ENCODE measurements at places on chromosomes 2 and 18.

DNA sequence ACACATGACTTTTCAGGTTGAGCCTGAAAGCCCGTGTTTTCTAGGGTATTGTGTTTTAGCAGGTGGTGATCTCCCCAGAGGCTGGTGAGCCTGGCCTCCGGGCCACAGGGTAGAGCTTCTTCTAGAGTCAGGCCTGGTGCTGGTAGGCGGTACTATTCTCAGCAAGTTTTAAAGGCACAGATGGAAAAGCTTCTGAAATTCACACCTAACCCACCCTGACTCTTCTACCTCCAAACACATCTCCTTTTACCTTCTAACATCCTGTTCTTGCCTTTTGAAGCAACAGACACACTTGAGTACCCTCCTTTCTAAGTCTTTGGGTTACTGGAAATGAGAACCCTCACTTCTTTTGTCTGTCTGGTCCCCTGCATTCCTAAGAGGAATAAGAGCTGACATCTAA lies 191.1 kb downstream of the SETBP1 start:
- DNase-seq: no peak
- no peak overlapping the region for H3K4me3 ChIP-seq
- H3K4me1 ChIP-seq: peaks cover 9% of the 10 kb centered on the region
- H3K27me3 ChIP-seq: peaks cover 21% of the 10 kb centered on the region

DNA sequence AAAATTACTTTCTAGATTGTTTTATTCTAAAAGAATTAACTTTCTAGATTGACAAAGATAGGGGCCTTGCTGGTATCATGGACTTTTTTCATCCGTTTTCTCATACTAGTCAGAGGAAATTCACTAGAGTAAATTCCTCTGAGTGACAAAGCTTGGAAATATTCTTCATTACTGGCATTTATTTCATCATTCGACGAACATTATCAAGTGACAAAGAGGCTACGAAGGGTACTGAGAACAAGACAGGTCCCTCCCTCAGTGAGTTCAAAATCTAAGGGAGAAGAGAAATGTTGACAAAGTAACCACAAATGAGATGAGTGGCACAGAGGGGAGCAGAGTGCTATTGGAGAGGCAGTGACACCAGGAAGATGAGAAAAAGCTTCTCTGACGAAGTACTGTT lies 4.3 kb downstream of the EPG5 start:
- no peak for DNase-seq
- peaks cover 61% of the 10 kb centered on the region for H3K4me1 ChIP-seq
- H3K36me3 ChIP-seq: peaks cover 47% of the 10 kb centered on the region
- no peaks in the 10 kb centered on the region for H3K27me3 ChIP-seq
- peak overlapping the region; percentile 87 for H3K27ac ChIP-seq

GRCh38 chr2:232908695-232909094 lies 38.6 kb downstream of the SNORC start:
- H3K27me3 ChIP-seq: peaks cover 25% of the 10 kb centered on the region
- H3K27ac ChIP-seq: no peak overlapping the region
- no peaks in the 10 kb centered on the region for H3K4me1 ChIP-seq

DNA sequence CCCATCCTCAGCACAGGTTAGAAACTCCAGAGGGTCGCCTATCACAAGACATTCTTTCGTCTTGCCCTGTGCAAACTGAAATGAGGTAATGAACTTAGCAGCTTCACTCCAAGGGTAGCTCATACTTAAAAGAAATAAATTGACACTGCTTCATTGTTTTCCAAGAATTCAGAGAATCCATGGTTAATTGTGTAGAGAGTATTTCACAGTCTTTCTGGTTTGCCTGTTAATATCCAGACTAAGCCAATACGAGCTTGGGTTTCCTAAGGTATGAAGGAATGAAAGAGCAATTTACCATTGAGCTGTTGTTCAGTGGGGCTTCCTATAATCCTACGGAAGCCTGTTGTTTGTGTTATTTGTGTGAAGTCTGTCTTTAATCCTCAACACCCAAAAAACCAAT lies 58.7 kb downstream of the FAM124B start:
- no peak overlapping the region for H3K27ac ChIP-seq
- no peaks in the 10 kb centered on the region for H3K36me3 ChIP-seq
- H3K4me1 ChIP-seq: no peaks in the 10 kb centered on the region
- no peak for DNase-seq
- H3K4me3 ChIP-seq: no peak overlapping the region

DNA sequence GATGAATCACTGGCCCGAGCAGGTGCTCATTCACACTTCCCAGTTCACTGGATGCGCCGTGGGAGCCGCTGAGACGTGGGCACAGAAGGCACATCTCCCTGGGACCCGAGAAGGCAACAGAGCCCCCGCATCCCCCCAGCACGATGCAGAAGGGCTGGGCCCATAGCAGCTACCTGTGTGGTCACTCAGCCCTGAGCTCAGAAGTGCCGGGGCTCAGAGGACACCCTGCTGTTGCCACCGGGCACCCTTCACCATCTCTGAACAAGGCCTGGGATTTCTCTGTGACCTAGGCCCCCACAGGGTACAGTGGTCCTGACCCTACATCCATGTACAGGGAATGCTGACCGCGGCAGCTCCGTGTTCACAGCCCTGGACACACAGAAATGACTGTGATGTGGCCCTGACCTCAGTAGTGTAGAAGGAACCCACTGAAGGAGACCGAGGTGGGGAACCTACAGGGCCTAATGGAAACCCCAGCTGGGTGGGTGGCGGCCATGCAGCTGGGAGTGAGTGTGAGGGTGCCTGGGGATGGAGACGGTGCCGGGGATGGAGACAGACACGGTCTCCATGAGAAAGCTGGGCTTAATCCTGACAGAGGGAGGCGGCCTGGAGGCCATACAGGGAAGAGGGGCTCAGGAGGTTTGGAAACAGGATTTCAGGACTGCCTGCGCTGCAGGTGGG lies 111.9 kb upstream of the OTOS start:
- H3K4me1 ChIP-seq: no peaks in the 10 kb centered on the region
- DNase-seq: no peak
- no peaks in the 10 kb centered on the region for H3K36me3 ChIP-seq
- no peak overlapping the region for H3K4me3 ChIP-seq
- no peak overlapping the region for H3K27ac ChIP-seq

GRCh38 chr2:144325086-144325485 lies 194.8 kb downstream of the ZEB2 start:
- H3K4me3 ChIP-seq: peak overlapping the region; percentile 68
- peaks cover 86% of the 10 kb centered on the region for H3K4me1 ChIP-seq
- H3K36me3 ChIP-seq: peaks cover 47% of the 10 kb centered on the region
- H3K27ac ChIP-seq: peak overlapping the region; percentile 98
- H3K27me3 ChIP-seq: no peaks in the 10 kb centered on the region

DNA sequence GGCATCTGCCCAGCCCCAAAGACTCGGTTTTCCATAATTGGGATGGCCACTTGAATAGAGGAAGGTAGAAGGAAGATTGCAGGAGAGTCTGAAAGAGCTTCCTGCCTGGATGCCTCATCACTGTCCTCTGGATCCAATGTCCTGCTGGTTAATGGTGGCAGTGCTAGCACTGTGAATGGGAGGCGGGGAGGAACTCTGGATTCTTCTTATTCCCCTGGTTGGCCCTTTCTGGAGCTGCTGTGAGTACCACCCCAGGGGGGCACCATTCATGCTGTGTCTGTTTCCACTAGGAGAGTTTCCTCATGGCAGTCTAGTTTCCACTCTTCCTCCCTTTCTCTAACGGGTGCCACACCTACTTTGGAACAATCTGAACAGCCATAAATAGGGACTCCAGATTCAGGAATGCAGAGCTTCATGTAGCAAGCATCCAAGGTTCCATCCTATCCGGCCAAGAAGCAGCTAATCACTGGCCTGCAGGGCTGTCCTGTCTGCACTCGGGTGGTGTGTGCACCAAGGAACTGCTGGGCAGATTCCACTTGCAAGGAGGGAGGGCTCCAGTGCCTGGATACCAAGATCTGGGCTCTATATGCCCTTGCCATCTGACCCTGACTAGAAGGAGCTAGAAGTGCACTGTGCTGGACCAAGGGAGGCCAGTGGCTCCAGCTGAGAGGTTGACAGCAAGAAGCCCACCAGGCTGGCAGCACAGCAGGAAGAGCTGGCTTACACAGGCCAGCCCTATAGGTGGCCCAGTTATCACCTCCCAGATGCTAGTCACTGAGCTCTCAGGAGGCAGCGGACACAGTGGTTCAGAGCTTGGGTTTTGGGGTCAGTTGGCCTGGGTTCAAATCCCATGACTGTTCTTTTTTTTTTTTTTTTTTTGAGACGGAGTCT lies 4.6 kb upstream of the ATOH8 start:
- H3K27ac ChIP-seq: no peak overlapping the region
- H3K4me3 ChIP-seq: no peak overlapping the region
- no peaks in the 10 kb centered on the region for H3K36me3 ChIP-seq
- H3K4me1 ChIP-seq: peaks cover 2% of the 10 kb centered on the region
- no peak for DNase-seq

DNA sequence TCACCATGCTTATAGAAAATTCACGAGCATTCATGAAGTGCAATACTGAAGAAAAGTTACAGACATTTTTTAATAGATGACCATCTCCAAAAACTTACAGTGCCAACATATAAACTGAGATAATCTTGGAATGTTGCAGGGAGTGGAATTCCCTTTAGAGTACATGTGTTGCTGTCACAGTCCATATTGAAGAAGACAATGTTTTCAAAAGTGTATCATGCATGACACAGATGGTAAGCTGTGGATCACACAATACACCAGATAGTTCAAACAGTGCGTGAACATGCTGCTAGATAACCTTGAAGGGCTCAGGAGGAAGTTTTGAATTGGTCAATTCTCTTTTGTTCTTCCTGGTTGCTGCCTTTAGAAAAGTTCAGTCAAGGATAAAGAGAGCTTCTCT lies 1644.3 kb upstream of the NXPH2 start:
- no peaks in the 10 kb centered on the region for H3K36me3 ChIP-seq
- H3K4me1 ChIP-seq: no peaks in the 10 kb centered on the region
- H3K4me3 ChIP-seq: no peak overlapping the region
- DNase-seq: no peak
- no peaks in the 10 kb centered on the region for H3K27me3 ChIP-seq

DNA sequence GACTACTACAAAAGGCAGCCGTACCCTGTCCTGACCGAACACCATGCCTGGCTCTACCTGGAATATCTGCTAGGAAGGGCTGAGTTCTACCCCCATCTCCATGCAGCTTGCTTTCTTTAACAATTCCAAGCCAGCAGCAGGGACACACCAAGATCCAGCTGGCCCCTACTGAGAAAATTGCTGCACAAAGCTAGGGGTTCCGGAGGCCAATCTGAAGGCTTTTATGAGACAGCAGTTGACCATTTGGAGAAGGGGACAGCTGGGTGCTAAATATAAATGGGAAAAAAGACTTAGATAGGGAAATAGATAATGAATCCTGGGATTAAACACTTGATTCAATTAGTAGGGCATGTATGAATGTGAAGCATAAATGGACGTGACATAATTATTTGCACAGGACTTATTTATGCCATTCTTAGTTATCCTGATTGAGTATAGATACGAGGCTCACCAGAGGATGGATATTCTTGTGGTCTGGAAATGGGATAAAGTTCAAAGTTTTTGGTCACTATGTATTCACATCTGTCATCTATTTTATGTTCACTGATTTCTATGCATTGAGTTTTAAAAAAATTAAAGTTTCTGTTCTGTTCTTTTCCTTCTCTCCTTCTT lies 204.0 kb downstream of the ZNF521 start:
- H3K4me1 ChIP-seq: no peaks in the 10 kb centered on the region
- no peaks in the 10 kb centered on the region for H3K27me3 ChIP-seq
- H3K36me3 ChIP-seq: no peaks in the 10 kb centered on the region
- H3K27ac ChIP-seq: no peak overlapping the region
- DNase-seq: no peak

DNA sequence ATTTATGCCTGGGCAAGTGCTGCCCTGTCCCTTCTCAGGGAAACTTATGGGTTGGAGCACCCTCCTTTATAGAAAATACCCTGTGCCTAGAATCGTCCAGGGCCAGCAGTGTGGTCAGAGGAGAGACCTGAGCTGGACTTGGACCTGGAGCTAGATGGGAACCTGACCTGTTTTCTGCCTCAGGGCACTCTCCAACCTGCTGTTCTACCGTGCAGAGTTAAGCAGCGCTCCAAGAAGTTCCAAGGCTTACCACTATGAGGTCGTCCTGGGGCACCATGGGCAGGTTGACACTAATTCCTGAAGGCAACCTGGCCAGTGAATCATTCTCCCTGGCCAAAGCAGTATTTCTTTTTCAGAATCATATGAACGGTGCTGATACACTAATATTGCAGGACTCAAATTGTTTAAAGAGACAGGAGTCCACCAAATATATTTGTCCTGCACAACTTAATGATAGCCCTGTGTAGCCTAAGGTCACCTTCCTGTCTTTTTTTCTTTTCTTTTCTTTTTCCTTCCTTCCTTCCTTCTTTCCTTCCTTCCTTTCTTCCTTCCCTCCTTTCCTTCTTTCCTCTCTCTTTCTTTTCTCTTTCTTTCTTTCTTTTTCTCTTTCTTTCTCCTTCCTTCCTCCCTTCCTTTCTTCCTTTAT lies 455.4 kb upstream of the HNMT start:
- H3K27ac ChIP-seq: no peak overlapping the region
- no peaks in the 10 kb centered on the region for H3K27me3 ChIP-seq
- no peak for DNase-seq
- no peak overlapping the region for H3K4me3 ChIP-seq

DNA sequence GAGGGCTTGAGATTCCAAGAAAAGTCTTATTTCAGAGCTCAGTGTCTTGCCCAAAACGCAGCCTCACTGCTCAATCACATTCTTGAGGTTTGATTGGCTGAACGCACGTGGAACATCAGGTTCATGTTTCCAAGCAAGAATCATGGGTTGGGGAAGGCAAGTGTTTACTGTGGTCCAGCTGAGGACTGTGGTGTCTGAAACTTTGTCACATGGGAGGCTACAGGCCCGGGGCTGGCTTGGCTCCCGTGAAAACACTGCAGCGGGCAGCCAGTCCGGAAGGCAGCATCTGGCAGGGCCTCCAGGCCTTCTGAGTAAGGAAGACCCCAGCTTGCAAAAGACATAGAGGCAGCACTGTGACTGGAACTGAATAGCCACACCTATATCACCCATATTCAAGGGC lies 84.7 kb downstream of the POLR1A start:
- no peak overlapping the region for H3K27ac ChIP-seq
- no peak overlapping the region for H3K4me3 ChIP-seq
- H3K4me1 ChIP-seq: peaks cover 15% of the 10 kb centered on the region
- H3K36me3 ChIP-seq: peaks cover 28% of the 10 kb centered on the region
- H3K27me3 ChIP-seq: no peaks in the 10 kb centered on the region

DNA sequence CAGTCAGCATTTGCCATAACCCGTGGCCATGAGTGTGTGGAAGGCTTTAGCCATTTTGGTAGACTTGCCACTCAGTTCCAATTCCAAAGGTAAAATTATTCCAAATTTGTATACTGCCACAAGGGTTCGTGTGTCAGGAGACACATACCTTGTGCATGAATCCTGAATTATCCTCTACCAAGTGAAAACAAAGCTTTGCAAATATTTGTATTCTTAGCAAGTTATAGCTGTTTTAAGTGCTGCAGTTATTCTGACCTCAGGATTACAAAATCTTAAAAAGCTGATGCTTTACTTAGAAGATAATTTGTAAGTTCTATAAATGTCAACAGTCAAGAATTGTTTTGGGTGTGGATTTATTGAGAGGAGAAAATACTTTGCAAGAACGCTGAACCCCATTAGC lies 100.6 kb downstream of the ANTXR1 start:
- H3K27ac ChIP-seq: no peak overlapping the region
- no peaks in the 10 kb centered on the region for H3K4me1 ChIP-seq

All from activated T-cell treated with anti-CD3 and anti-CD28 coated beads, Interleukin-2, amount 50 U/mL, for 24 hours (primary cell).